B cell (primary cell): ENCODE measurements at places on chromosomes 13 and 19. TPM values are rescaled to one million over a fixed set of nuclear protein-coding genes. Genes with fewer than 3 reads are reported as not detected.

GRCh38 chr19:4414800-4415321 lies 12.4 kb downstream of the CHAF1A start:
- H3K4me1 ChIP-seq, result no peaks in the 10 kb centered on the region
- no peak overlapping the region for H3K27ac ChIP-seq
- no peaks in the 10 kb centered on the region for H3K27me3 ChIP-seq
- DNase-seq, result no peak
- no peak overlapping the region for H3K4me3 ChIP-seq
- peaks cover 1% of the 10 kb centered on the region for H3K36me3 ChIP-seq

- no peaks in the 10 kb centered on the region for H3K4me1 ChIP-seq
- no peaks in the 10 kb centered on the region for H3K36me3 ChIP-seq
- H3K4me3 ChIP-seq, result no peak overlapping the region
- no peak overlapping the region for H3K27ac ChIP-seq
- peaks cover 3% of the 10 kb centered on the region for H3K27me3 ChIP-seq
Measured at GRCh38 chr13:51998723-51999509, 12.3 kb downstream of the ATP7B start.

DNA sequence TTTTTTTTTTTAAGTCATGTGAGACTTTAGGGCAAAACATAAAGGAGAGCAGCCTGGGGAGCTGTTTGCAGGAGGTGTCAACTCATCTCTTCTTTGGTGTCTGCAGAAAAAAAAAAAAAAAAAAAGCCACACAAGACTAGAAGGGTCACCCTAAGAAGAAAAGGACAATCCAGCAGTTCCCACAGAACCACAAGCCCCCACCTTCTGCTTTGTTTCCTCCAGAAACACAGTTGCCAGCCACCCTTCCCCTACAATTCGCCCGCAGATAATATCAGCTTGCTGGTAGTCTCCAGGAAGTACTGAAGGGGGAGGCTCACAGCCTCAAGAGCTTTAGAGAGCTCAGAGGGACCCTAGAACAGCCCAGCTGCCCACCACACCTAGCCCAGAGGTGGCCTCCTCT lies 22.3 kb upstream of the ZBTB7A start:
- H3K4me3 ChIP-seq, result peak overlapping the region; percentile 45
- H3K27ac ChIP-seq, result peak overlapping the region; percentile 62
- no peaks in the 10 kb centered on the region for H3K27me3 ChIP-seq

Gene NLRP5
- not detected in 2 replicates for total RNA-seq

Gene SYCN
- total RNA-seq, result not detected in 2 replicates
